ENCODE measurements at places on chromosomes 12 and 14.

- peak; percentile 36 for DNase-seq
These were observed 87.2 kb upstream of the FGD4 start for GRCh38 chr12:32312049-32312670.

- DNase-seq = no peak
These were observed 1.8 kb downstream of the JAG2 start for GRCh38 chr14:105166571-105167302.

GRCh38 chr14:69917287-69917686, 38.1 kb downstream of the SMOC1 start:
- DNase-seq = no peak

DNA sequence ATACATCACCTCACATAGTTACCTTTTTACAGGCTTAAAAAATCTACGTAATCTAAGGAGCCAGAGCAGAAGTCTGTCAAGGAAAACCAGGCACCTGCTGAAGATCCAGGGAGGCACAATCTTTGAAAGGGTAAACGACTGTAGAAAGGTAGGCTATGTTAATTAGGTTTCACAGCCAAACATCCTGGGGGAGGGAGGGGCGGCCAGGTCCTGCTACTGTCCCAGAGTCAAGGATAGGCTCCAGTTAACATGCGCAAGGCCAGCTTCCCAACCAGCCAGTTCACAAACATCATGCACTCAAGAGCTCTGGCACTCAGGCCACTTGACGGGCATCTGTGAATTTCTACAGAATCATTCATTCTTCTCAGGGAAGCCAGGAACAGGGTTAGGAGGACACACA, 22.9 kb downstream of the NIN start:
- no peak for DNase-seq

- no peak for DNase-seq
These were observed at the start of gene PPFIA2 for GRCh38 chr12:81759190-81760051. PPFIA2 (minus strand) TSS chr12:81759350.

GRCh38 chr14:99936738-99937474, 128.3 kb upstream of the EVL start:
- DNase-seq = peak; percentile 71
